ENCODE measurements at places on chromosomes 6 and 20. TPM values are rescaled to one million over a fixed set of nuclear protein-coding genes. Genes with fewer than 3 reads are reported as not detected.
A peak's percentile ranks its signal among the peaks of the same experiment; 100 is the strongest.

TMEM74B gene
- total RNA-seq, result 1.4 TPM

GRCh38 chr6:33875696-33876095 is 71.9 kb upstream of the MLN start:
- ATAC-seq, result no peak

GPR6 gene
- not detected for total RNA-seq

- ATAC-seq, result no peak
Observed at GRCh38 chr6:27293436-27294098, 18.5 kb downstream of the POM121L2 start.

BTN3A1 gene
- 6.2 TPM for total RNA-seq

GRCh38 chr20:41204304-41205265 is 67.2 kb downstream of the PLCG1 start:
- no peak for ATAC-seq

- no peak for ATAC-seq
Observed at GRCh38 chr20:5156675-5157448, 30.1 kb downstream of the CDS2 start.

GRCh38 chr20:31914170-31914569 is 37.7 kb downstream of the PDRG1 start:
- ATAC-seq, result no peak

GRCh38 chr6:109672175-109672574 is 18.8 kb downstream of the AK9 start:
- ATAC-seq, result no peak

GRCh38 chr20:31915491-31916280 is 36.2 kb downstream of the PDRG1 start:
- no peak for ATAC-seq

- ATAC-seq, result peak; percentile 96
Observed at GRCh38 chr6:6803180-6803977, 214.9 kb downstream of the LY86 start.

DNA sequence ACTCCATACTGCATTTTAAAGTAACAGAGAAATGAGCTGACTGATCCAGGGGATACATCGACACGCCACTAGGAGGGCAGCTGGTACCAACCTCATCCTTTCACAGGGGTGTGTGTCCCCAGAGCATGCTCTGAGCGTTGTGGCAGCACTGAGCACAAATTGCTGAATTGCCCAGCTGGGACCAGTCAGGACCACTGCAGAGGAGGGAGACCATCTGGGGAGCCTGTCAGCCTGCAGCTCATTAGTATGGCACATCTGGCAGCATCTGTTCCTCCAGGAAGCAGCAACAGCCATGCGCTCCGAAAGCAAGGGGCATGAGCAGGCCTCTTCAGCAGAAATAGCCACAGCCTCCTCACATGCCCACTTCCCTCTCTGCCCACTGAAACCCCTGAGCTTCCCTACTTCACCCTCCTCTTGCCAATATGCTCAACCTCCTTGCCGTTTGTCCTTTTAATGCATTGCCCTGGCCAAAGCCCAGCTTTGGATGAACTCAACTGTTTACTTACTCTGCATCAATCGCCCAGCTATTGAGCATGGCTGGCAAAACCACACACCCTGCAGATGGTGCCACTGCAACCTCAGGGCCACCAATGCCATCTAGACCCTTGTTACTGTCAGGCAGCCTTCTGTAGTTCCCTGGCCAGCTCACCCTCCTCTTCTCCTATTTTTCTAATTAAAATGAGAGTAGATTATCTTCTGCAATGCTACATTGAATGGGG is 77.6 kb upstream of the NEDD9 start:
- ATAC-seq, result no peak

ADGB gene
- not detected for total RNA-seq

GRCh38 chr6:8995156-8995555 is 559.8 kb upstream of the SLC35B3 start:
- ATAC-seq, result no peak

DNA sequence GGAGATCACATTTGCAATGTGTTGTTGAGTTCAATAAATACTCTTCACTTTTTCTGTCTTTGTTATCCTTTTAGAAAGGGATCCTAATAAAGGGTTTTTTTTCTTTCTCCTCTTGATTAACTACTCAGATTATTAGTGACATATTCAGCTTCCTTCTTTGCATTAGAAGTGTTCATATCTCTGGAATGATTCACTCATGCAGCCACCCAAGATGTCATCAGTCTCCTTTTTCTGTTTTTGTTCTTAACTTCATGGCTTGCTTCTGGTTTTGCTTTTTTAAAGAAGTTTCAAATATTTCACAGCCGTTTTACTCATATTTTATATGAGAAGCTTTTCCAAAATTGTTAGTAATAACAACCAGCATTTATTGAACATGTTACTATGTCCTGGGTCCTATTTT is 187.6 kb downstream of the TMEM242 start:
- ATAC-seq, result no peak

- ATAC-seq, result no peak
Observed at GRCh38 chr6:38054527-38055202, 235.1 kb downstream of the ZFAND3 start.

- ATAC-seq, result no peak
Observed at GRCh38 chr6:157542414-157543160, 161.6 kb downstream of the ZDHHC14 start.

DNA sequence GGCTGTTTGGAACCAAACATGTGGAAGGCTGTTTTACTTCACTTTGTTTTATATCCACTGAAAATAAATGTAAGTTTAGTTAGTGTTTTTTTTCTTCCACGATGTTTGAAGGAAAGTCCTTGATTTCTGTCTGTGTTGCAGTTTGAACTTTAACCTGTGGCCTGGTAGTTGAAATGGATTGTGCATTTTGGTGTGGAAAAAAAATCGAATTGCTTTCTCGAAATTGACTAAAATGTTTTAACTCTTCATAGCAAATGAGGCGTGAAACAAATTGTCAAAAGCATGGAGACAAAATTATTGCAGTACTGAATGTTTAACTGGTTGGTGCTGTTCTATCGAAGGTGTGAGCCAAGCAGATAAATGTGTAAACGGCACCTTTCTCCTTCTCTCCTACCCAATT is 24.5 kb downstream of the ARID1B start:
- ATAC-seq, result no peak
